ENCODE measurements at places on chromosomes 3 and 15. TPM values are rescaled to one million over a fixed set of nuclear protein-coding genes. Genes with fewer than 3 reads are reported as not detected.

DNA sequence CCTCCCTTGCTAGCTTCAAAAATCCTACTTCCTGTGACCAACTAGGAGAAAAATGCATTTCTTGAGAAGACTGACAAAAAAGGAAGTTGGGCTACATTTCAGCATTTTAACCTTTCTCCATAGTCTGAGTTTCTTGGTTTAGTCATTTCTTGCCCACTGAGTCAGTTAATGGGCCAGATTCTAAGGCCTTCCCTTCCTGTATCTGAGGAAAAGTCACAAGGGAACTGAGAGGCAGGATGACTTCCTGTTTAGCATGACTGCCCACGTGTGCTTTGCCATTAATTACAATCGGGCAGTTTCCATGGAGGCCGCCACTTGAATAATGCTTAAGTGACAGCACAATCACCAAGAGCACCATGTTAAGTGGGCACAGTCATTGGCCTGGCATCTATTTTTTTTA, 794.4 kb upstream of the LMCD1 start:
- DNase-seq: peak; percentile 52

GRCh38 chr3:170467007-170467406, 48.3 kb downstream of the CLDN11 start:
- no peak for DNase-seq

DNA sequence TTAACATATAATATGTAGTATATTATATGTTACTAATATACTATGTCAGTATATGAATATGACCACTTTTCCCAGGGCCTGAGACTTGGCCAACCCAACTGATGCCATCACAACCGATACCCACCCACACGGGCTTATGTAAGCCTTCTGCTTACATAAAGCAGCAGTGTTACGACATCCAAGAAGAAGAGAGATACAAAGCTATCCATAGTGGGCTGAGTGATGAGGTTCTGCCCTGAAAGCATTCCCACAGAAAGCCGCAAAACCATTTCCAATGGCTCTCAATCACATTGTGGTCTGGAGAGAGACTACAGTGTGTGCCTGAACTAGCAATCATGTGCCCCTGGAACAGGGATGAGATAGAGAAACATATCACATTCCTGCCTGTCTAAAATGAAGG, 177.9 kb downstream of the PLOD2 start:
- no peak for DNase-seq

DNA sequence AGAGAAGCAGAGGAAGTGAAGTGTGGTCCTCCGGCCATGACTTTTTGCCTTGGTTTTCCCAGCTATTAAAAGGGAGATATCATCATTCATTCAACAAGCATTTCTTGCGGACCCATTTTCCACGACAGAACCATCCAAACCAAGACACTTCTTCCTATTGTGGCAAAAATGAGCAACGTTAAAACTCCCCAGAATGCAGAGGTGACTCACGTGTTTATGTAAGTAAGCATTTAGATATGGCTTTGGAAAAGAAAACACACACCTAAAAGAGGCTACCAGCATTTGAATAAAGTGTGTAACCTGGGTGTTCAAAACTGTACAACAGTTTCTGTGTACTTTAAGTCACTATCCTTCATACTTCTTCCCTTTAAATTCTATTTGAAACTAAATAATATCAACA, 181.3 kb downstream of the RORA start:
- DNase-seq: no peak

- DNase-seq: no peak
Observed at GRCh38 chr3:102810937-102811336, 376.1 kb downstream of the ZPLD1 start.

GRCh38 chr15:100602823-100603393, 519 bp downstream of the ASB7 start:
- peak; percentile 51 for DNase-seq

- DNase-seq: no peak
Observed at GRCh38 chr3:63874769-63875168, 11.1 kb downstream of the ATXN7 start.

GRCh38 chr3:139230391-139230790, 113.4 kb upstream of the MRPS22 start:
- no peak for DNase-seq

- peak; percentile 67 for DNase-seq
Observed at GRCh38 chr15:53197426-53197839, 407.3 kb upstream of the ONECUT1 start.

DNA sequence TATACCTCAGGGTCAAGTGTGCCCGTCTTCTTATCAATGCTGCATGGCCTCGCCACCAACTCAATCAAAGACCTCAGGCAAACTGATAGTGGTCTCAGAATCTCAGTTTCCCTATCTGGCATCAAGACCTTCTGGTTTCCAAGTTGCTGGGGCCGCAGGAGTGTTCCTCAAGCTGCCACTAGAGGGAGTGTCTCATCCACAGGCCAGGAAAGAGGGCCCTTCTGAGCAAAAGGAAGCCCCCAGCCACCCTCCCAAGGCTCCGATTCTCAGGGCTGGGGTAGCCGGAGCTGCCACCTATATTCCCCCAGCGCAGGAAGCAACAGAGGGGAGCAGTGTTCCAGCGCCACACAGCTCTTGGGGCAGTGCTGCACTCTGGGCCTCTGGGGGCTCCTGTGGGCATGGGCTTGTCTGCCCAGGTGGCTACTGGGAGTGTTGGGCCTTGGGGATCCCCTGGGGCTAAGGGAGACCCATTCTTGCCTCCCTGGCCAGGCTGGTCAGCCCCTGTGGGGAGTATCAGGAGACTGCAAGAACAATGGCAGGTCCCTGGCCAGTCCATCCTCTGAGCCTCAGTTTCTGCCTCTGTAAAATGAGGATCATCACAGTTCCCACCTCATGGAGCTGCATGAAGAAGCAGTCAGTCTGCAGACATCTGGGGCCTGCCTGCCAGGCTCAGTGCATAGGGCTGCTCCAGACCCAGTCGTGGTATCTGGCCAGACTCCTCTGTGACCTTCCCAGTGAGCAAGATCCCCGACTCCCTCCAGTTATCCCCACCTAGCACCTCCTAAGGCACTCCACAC, 23.4 kb upstream of the SEC13 start:
- DNase-seq: peak; percentile 77

GRCh38 chr3:193978486-193978885, 157.5 kb upstream of the HES1 start:
- no peak for DNase-seq

DNA sequence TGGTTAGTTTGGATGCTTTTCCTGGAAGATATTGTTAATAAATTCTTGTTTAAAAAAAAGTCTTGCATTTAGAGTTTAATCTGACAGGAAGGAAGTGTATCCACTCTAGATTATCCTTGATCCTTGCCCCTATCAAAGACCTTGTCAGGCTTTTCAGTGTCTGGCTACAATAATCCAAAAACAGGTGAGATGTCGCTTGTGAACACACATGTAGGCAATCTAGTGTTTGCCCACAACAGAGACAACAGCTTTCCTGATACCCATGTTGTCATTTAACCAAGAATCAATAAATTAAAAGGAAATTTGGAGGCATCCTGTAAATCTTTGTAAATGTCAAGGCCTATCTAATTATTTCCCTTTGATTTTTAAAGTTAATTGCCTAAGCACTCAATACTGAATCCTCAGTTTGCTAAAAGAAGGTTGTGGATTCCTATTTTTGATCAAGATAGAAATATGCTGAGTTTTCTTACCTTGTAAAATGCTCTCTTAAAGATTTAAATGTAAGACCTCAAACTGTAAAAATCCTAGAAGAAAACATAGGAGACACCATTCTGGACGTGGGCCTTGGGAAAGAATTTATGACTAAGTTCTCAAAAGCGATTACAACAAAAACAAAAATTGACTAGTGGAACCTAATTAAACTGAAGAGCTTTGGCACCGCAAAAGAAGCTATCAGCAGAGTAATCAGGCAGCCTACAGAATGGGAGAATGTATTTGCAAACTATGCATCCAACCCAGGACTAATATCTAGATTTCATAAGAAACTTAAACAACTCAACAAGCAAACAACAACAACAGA, 207.7 kb downstream of the NAALADL2 start:
- DNase-seq: no peak

DNA sequence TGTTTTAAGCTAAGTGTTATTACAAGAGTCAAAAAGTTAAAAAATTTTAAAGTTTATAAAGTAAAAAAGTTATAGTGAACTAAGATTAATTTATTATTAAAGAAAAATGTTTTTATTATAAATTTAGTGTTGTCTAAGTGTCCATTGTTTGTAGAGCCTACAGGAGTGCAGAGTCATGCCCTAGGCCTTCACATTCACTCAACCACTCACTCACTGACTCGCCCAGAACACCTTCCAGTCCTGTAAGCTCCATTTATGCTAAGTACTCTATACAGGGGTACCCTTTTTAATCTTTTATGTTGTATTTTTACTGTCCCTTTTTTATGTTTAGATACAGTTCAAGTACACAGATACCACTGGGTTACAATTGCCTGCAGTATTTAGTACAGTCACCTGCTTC, 37.2 kb downstream of the EEFSEC start:
- DNase-seq: no peak

GRCh38 chr3:8604006-8604405, 40.6 kb downstream of the SSUH2 start:
- DNase-seq: no peak

GRCh38 chr3:13795816-13796215, 84.1 kb downstream of the WNT7A start:
- no peak for DNase-seq

The PIAS1 gene
- total RNA-seq: 22.9 TPM

Measured in dermis blood vessel endothelial cell (primary cell).